NCI-H146 (cell line): ENCODE measurements at places on chromosomes 2 and 18.

DNA sequence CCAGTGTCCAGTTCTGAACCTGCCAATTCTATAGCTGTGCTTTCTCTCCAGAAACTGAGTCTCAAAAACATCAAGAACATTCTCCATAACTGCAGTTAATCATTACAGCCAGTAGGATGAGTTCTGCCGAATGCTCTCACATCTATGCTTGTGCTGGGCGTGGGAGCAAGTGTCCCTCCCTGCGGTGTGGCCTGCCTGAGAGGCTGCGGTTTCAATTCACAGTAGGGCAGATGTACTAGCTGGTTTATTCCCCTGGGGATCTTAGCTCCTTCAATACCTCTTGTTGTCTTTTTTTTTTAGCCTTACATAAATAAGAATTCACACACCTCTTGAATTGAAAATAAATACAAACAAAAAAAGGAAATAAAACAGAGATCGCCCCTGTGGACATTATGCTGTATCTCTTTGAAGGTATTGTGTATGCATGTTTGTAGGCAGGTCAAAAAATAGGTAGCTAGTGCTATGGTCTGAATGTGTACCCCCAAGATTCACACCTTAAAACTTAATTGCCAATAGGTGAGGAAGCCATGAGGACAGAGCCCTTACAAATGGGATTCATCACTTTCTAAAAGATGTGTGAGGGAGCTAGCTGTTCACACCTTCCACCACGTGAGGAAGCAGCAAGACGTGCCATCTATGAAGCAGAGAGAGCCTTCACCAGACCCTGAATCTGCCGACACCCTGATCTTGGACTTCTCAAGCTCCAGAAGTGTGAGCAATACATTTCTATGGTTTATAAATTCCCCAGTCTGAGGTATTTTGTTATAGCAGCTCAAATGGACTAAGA, 74.3 kb downstream of the BCL2L11 start:
- no peak for DNase-seq

GRCh38 chr18:44502790-44503189, 177.9 kb upstream of the SETBP1 start:
- DNase-seq = no peak

DNA sequence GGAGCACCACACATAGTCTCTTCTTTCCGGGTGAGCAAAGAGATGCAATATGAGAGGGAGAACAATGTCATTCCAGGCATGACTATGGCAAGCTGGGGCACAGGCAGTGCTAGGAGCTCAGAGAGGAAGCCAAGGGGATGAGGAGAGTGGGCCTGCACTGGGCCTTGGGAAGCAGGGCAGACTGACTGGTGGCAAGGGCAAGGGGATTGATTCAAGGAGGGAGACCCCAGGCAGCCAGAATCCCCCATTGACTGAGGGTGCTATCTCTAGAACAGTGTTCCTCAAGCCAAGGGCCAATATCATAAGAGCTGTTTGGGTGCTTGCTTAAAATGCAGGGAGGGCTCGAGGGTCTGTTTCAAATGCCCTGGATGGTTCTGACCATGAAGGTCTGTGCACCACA, 36.1 kb downstream of the MARCO start:
- DNase-seq = no peak

DNA sequence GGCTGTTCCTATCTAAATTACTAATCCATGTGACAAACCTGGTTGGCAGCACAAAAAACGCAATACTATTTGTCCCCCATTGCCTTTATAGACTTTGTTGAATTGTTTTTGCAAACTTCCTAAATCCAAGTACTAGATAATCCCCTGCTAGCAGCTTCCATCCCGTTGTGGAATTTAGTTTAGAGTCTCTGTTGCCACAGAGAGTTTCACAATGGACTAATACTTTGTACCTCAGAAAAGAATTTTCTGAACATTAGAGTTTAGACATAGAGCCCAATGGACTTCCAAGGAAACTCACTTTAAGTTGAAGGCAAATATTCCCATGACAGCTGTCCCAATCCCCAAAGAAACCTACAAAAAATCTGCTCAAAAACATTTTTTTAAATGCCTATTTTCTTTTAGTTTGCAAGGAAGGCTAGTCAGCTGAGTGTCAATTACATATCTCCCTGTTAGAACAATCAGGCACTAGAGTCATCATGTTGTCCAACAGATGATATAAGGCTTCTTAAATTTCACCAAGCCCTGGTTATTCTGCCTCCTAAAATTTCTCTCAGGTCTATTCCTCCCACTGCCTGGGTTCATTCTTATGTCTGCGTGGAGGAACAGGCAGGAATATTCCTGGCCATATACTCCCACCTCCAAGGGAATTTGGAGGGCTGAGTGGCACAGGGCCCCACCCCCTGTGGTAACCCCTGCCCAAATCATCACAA, 27.2 kb downstream of the RNF152 start:
- DNase-seq = no peak

DNA sequence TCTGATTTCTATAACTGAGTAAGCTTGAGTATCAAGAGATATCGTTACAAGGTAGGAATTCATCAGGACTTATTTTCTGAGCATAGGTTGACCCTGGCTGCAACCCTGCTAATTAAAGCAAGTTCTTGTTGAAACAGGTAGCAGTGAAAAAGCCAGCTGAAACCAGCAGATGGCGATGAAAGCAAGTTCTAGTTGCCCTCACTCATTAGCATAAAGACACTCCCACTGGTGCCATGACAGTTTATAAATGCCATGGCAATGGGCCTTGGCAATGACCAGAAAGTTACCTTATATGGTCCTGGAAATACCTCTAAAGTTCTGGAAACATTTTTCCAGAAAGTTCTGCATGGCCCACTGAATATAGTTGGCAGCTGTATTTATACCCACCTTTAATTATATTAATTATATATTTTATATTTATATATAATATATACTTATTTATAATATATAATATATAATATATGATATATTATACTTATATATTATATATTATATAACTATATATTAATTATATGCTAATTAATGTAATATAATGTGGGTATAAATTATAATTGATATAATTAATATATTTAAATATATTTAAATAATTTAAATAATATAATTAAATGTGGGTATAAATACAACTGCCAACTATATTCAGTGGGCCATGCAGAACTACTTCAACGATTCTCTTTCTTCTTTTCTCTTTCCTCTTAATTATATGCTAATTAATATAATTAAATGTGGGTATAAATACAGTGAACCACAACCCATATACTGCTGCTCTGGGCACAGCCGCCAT, 188.0 kb downstream of the CDH7 start:
- DNase-seq = peak; percentile 66

DNA sequence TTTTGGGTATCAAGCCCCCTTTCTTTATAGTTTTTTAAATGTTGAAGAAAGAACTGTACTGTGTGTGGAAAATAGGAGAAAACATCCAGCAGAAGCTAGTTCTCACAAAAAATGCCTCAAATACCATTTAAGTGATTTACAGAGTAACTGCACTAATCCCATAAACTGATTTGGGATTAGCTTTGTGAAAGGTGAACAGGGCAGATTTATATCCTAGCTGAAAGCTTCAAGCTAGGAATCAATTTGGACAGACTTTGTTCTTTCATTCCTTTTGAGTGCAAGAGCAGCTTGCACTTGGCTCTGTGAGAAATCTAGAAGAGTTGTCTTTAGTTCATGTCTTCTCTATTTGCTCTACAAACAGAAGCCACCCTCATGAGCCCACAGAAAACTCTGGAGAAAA, 183.9 kb upstream of the VRK2 start:
- DNase-seq = no peak

DNA sequence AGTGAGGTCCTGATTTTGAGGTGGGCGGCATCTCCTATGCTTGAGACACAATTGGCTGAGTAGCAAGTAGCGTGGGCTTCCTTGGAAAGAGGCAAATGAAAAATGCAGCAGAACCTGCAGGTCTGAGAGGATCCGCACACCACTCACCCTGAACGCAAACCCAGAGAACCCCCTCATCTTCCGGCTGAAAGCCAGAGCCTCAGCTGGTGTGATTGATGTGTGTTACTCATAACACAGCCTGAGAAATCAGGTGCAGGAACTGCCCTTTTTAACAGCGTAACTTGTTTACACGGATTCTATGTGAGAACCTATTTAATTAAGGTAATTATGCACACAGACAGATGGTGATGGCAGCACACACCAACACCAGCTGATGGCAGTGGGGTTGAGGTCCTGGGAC, 123.4 kb downstream of the MRO start:
- peak; percentile 62 for DNase-seq

DNA sequence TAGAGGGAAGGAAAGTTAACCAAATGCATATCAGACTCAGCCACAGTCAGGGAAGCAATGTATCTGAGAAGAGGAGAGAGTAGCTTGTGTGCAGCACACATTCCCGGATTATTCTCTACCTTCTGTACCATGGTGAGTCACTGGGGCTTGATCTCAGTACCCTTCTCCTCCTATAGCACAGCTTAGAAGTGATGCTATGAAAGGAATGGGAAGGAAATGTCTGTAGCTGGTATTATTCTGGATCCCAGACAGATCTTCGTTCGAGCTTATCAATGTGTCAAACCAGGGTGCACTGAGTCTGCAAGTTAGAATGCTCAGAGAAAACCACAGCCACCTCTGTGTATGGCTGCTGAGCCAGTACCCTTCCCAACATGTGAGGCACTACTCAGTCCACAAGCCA, 88.0 kb upstream of the NFU1 start:
- DNase-seq = no peak

- DNase-seq = no peak
Observed at GRCh38 chr2:203951366-203951902, 14.9 kb downstream of the ICOS start.

- no peak for DNase-seq
Observed at GRCh38 chr2:7773362-7774360, 856.4 kb downstream of the RNF144A start.

GRCh38 chr2:3349211-3349693, 28.4 kb downstream of the EIPR1 start:
- peak; percentile 82 for DNase-seq

DNA sequence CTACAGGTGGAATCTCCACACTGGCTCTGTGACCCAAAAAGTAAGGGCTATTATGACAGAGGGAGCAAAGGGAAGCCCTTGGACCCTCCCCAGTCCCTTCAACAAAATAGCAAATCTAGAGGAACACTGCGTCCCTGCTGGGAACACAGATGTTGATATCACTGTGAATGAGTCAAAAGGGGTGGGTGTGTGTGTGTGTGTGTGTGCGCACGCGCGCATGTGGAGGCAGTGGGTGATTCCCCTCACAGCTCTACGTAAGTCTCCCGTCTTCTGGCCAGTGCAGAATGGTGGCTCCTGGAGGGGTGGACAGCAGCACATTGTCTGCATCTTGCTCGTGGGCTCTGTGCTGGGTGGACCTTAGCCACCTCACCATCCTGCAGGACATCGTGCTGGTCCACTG, 7.8 kb upstream of the C2orf72 start:
- no peak for DNase-seq

- no peak for DNase-seq
Observed at GRCh38 chr2:33444967-33445366, 31.5 kb upstream of the RASGRP3 start.

DNA sequence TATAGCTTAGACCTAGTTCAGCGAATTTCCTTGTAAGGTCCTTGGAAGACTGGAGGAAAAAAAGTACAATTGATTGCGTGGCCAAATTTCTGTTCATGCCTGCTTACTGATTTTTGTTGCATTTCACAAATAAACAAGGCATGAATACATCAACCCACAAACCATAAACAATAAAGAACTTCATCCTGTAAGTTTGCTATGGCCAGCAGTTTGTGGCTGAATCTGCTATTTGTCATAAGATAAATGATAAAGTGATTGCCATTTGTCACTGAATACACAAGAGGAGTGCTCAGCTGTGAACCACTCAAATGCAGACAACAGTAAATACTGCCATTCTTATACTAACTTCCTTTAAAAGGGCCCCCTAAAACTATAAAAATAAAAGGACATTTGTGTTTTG, 259.5 kb downstream of the CCDC178 start:
- DNase-seq = no peak

- DNase-seq = peak; percentile 81
Observed at GRCh38 chr18:62524440-62525200, 1.8 kb downstream of the ZCCHC2 start.

DNA sequence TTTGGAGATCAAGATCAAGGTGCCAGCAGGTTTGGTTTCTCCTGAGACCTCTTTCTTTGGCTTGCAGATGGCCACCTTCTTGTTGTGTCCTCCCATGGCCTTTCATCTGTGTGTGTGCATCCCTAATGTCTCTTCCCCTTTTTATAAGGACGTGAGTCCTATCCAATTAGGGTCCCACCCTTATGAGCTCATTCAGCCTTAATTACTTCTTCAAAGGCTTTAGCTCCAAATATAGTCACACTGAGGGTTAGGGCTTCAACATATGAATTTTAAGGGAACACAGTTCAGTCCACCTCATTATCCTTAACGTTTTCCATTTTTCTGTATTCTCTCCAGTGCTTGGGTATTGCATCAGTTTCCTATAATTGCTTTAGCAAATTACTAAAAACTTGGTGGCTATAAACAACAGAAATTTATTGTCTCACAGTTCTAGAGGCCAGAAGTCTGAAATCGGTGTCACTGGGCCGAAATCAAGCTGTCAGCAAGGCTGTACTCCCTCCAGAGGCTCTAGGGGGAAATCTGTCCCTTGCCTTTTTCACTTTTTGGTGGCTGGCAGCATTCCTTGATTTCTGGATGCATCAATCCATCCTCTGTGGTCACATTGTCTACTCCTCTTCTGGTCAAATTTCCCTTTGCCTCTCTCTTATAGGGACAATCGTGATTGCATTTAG, 34.1 kb downstream of the CDC42EP3 start:
- DNase-seq = no peak

DNA sequence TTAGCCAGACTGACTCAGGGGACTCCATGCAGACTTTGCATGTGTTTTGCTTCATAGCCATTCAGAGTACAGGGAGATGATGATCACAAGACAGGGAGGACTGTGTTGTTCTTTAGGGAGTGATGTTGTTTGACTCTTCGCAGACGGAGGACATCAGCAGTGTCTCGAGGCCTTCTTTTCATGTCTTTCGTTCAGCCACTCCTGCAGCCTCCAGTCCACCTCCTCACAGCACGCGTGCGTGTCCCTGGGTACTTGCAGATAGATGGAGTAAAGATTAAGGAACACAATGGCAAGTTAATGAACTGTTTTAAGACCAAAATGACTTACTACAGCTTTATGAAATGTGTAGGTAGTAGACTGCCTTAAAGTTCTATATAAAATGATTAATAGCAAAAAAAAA, 114.7 kb downstream of the MAP4K4 start:
- DNase-seq = no peak

DNA sequence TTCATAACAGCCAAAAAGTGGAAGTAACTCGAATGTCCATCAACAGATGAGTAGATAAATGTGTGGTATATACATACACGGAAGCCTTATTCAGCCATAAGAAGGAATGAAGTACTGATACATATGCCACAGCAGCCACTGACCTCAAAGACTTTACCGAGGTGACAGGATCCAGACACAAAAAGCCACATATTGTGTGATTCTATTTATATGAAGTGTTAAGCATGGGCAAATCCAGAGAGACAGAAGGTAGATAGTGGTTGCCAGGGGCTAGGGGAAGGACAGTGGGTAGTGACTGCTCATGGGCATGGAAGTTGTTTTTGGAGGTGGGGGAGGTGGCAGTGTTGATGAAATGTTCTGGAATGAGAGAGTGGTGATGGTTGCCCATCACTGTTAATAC, 33.9 kb downstream of the ZAP70 start:
- no peak for DNase-seq
